Mucosa of descending colon (tissue), 3 donors: ENCODE measurements at places on chromosomes 3 and 15.

DNA sequence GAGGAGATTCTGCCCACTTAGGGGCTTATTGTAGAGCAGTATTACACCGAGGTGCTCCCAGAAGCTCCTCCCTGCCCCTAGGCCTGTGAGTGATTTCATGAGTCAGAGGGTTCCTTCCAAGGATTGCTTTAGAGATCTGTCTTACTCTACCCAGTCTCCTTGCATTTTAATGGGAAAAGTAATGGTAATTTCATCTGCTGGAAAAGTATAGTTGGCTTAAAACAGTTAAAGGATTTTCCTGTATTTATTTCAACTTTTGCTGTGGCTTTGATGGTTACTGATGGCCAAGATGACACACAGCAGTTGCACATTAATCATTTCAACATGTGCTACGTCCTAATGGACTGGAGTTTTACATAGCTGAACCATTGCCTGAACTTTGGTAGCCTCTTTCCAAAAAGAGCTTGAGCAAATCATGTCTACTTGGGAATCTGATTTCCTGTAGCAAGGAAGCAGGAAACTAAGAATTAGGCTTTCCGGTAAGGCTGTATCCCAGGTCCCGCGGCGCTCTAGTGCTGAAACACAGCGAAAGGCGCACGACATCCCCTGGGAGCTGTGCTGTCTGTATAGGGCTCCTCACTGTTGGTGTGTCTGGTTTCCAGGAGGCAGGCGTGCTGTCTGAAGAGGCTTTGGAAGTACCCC is 9.2 kb upstream of the PGPEP1L start:
- DNase-seq = no peak

DNA sequence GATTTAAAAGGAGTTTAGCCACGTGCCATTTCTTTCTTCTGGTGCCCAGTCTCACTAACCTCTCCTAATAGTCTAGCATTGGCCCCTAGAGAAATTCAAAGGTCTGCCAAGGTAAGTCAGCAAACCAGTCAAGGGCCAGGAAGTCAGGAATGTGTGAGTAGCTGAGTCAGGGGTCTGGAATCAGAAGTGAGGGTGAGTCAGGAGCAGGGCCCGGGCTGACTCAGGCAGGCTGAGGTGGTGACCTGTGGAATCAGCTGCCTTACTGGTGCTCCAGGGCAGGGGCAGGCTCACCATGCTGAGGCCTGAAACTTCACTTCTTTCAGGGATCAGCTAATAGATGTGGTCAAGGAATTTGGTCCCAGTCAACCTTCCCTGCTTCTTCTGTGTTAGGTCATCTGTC is 105.8 kb upstream of the MYZAP start:
- DNase-seq = no peak

DNA sequence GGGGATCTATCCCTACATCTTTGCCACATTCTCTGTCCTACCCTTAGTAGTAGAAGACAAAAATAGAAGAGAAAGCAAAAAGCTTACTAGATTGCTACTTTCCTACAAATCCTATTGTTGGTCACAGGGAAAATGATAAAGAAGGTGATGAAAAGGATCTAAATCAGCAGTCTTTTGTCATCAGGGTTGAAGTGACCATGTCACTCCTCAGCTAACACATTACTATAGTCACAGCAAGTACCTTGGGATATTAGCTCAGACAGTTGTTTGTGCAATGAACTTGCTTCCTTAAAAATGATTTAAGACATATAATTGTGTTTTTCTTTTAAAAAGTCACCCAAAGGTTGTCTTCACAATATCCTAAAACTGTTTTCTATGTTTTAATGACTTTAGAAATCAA is 6.3 kb downstream of the ST3GAL6 start:
- DNase-seq = no peak

DNA sequence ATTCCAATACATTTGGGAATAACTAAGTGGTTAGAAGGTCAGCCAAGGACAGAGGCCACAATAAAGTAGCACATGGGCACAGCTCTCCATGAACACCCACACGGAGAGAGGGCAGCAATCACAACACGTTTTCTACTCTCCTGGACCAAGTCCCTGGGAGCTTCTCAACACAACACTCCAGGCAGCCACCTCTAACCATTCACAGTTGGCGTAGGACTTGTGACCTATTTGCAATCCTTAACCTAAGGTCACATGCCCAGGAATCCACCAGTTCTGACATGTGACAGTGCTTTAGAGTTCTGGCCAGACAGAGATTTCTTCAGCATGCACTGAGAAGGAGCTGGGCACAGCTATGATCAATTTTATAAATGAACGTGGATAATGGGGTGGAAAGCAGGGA is 280.8 kb downstream of the SHQ1 start:
- DNase-seq = no peak

- peak; percentile 97 for DNase-seq
These were observed at the start of gene PRKCI for GRCh38 chr3:170221924-170222646. PRKCI (plus strand) TSS chr3:170222424; CDS start chr3:170222670, 246 bp downstream.

DNA sequence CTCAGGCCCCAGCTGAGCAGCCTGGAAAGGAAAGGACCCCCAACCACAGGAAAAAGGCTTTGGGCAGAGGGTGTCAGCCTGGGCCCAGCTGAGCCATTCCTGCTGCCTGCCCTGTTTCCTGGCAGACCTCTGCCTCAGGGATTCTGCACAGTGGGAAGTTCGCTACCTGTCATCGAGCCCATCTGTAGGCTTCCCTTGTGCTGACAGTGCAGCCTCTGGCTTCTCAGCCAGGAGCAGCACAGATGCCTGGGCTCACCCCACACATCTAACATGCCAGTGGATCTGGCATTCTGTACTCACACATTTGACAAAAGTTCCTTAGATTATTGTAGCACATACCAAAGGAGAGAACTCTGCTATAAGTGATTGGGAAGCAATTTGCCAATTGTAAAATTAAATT is 202.2 kb downstream of the SSR3 start:
- DNase-seq = no peak
